ENCODE measurements at places on chromosomes 1 and 21.

GRCh38 chr1:12708396-12709090 lies 7.4 kb upstream of the AADACL3 start:
- DNase-seq = no peak

DNA sequence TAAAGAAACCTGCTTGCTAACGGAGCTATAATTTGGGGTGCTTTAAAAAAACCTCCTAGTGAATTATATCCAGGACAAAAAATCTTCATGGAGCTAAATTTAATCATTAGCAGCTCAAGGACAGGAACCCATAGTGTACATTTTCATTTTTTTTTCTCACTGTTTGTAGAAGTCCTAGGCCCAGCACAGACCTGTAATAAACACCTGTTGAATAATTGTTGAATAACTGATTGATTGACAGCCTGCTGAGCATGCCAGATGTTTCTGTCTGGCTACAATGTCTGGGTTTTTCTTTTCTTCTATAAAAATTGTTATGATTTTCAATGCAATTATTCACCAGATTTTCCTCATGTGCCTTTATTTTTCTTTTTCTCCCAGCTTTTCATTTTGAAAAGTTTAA lies 10.9 kb upstream of the GALNT2 start:
- no peak for DNase-seq

GRCh38 chr1:231544943-231545592 lies 16.6 kb downstream of the TSNAX start:
- no peak for DNase-seq

GRCh38 chr21:27741736-27742135 lies 774.8 kb upstream of the ADAMTS5 start:
- DNase-seq = no peak

DNA sequence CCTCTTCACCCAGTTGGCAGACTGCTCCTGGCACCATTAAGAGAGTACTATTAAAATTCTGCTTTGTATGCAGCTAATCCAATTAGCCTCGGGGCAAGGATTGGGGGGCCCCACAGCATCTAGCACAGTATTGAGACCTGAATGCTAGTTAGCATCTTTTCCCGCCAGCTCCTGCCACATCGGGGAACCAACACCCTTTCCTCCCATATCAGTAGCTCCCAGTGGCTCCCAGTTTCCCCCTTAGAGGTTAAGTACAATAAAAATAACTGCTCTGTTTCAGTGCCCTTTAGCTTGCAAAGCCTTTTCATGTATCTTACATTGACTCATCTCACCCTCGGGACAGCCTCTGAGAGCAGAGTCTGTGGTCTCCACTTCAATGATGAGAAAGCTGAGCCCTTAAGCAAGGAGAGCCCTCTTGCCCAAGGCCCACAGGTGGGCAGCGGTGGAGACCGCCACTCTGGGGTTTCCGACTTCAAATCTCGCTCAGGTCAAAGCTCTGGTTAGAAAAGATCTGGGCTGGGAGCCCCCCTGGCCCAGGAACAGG lies 4.2 kb upstream of the PMVK start:
- DNase-seq = no peak

GRCh38 chr1:152481869-152482664 lies 28.5 kb upstream of the LCE5A start:
- no peak for DNase-seq

DNA sequence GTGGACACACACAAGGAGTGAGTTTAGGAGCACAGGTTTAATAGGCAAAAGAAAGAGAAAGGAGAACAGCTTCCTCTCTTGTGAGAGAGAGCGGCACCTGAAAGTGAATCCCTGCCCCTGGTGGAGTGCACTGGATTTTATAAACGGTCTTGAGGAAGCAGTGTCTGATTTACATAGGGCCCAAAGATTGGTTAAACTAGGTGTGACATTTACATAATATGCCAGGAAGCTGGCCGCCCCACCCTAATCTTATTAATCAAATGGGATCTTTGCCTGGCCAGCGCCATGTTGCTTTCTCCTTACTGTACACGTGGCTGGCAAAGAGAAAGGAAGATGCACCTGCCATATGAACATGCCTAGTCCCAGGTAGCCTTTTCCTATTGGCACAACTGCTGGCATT lies 38.7 kb downstream of the CFH start:
- no peak for DNase-seq

GRCh38 chr1:118842452-118843201 lies 145.5 kb downstream of the TBX15 start:
- no peak for DNase-seq

- no peak for DNase-seq
These were observed 54.3 kb upstream of the GOLT1A start for GRCh38 chr1:204268101-204268500.

- DNase-seq = no peak
These were observed 2.5 kb downstream of the AGO4 start for GRCh38 chr1:35810096-35810881.

- DNase-seq = no peak
These were observed 210.2 kb downstream of the LRRC7 start for GRCh38 chr1:69777971-69778370.

- DNase-seq = no peak
These were observed 244.1 kb downstream of the GRIK3 start for GRCh38 chr1:36790191-36790590.

DNA sequence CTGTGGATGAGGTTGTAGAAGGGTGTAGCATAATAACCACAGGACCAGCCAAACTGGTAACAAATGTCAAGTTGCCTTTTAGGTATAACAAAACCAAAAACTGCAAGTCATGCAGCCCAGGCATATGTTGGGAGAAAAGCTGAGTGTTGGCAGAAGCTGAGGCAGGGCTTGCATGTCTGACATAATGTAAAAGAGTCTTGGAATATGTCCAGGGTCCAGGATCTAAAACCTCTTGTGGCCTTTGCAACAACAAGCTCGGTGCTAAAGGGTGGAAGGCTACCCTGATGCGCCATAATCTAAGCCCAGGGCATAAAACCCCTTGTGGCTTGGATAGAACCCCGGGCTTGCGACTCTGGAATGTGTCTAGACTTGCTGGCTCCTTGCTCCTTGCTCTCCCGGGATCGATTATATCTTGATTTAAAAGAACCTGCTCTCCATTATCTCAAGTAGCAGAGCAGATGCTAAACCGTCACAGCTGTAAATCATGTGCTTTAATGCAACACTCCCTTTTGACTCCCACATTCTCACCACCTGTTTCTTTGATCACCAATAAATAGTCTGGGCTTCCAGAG lies 26.5 kb upstream of the SLC35A3 start:
- no peak for DNase-seq

- no peak for DNase-seq
These were observed 12.3 kb upstream of the MMEL1 start for GRCh38 chr1:2645143-2645542.

- no peak for DNase-seq
These were observed 143.0 kb downstream of the KAZN start for GRCh38 chr1:14741532-14741931.

DNA sequence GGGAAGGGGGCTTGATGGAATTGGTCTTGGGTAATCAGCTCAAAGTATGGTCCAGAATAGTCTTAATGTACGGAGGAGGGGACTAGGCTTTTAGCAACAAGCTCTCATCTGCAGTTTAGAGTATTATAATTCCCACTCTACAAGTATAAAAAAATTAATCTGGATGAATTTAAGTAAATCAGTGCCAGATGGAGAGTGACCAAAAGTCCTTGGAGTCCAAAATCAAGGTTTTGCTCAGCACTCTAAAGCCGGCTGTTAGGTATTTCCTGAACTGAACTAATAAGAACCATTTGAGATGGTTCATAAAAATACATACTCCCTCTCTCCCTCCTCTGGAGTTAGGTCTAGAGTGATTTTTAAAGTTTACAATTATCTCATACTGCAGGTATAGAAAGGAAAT lies 23.7 kb downstream of the GLUL start:
- no peak for DNase-seq

- peak; percentile 25 for DNase-seq
These were observed 65.8 kb downstream of the AK5 start for GRCh38 chr1:77347646-77348045.

GRCh38 chr1:85576642-85577418 lies 3.7 kb upstream of the CCN1 start:
- DNase-seq = no peak

DNA sequence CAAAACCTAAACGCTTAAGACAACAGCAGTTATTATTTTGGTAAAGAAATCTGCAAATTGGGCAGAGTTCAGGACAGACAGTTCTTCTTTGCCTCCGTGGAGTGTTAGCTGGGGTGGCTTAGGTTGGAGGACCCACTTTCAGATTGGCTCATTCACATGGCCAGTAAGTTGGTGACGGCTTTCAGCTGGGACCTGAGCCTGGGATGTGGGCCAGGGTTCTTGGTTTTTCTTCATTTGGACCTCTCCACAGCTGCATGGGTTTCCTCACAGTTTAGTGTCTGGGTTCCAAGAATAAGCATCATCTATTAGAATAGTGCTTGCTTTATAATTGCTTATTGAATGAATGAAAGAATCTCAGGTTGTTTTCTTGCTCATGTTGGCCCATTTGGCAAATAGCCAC lies 72.2 kb downstream of the ATF6 start:
- DNase-seq = no peak

GRCh38 chr1:30384286-30385245 lies 338.8 kb downstream of the MATN1 start:
- no peak for DNase-seq

DNA sequence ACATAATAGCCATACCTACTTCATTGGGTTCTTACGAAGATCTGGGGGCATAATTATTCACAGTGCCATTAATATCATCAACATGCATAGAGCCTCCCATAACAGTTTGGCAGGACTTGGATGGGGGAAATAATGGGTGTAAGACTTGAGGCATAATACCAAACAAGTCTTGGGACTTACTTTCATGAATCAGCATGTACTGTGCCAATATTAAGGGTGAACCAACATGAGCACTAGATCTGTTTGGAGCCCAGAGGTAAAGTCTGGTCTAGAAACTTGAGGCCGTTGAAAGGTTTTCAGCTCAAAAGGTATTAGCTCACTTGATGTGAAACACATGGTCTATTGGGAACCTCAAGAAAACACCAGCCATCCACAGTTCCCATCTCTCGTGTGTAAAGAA lies 56.7 kb upstream of the ZC3H11B start:
- no peak for DNase-seq

- no peak for DNase-seq
These were observed 1.5 kb upstream of the HES2 start for GRCh38 chr1:6421266-6421665.

DNA sequence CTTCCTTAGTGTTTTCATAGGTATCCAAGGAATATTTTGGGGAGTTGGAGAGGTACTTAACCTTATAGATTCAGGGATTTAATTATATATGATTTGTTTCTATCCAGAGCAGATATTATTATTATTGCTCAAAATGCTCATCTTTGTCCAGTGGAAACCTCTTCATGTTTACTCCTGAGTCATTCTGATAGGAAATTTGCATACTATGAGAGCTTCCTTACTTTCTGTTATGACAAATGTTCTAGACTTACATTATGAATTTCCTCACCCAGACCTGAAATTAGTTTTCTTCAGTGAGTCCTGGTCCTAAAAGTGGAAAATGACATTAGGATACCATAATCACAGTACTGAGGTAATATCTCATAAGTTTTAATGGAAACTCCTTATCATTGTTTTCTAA lies 57.5 kb upstream of the PLPPR5 start:
- DNase-seq = no peak

- DNase-seq = no peak
These were observed 43.3 kb upstream of the DIRAS3 start for GRCh38 chr1:68093737-68094136.

- DNase-seq = no peak
These were observed 90.1 kb upstream of the RAVER2 start for GRCh38 chr1:64654519-64655341.

- DNase-seq = no peak
These were observed 341.3 kb downstream of the USP25 start for GRCh38 chr21:16071092-16071491.

DNA sequence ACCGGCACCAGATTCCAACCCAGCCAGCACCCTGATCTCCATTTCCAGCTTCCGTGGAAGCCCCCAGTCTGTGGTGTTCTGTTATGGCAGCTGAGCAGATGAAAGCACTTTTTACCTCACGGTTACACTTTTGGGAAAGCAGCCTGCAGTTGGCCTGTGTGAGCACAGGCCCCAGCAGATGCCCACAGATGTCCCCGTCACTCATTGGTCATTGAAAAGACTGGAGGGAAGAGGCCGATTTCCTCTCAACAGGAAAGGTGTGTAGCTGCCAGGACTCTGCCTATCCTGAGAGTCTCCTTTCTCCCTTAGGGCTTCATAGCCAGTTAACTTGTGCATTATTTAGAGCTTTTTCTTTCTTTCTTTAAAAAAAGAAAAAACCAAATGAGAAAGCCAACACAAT lies 123.0 kb downstream of the PCBP3 start:
- DNase-seq = no peak

DNA sequence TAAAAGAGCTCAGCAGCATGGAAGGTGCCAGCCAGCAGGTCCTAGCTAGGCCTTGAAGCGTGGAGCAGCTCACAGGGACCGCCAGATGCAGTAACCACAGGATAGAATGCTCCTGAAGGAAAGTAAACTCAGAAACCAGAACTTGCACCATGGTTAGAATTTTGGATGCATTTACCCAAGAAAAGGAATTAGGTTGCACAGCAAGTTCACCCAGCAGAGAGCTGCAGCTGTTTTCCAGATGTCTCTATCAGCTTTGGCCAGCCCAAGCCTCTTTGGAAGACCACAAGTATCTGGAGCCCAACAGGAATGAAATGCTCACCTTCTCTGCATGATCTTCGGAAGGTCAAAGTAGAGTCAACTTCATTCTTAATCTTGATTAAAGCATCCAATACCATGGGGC lies 21.0 kb upstream of the ATP13A2 start:
- DNase-seq = no peak

DNA sequence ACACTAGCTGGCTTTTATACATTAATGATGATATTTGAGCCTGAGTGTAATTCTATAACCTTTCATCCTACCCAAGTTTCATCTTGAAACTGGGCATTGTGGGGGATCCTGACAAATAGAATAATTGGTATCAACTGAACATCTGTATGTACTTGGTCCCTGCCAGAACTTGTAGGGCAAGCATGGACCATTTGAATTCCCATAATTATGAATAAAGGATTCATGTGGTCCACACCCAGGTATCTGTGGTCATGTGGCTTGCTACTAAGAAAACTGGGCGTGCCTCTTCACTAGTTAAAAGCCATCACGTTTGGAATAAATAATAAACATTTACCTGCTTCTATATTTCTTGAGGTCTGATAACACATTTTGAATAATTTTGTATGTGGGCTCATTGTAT lies 20.6 kb upstream of the VTCN1 start:
- no peak for DNase-seq

DNA sequence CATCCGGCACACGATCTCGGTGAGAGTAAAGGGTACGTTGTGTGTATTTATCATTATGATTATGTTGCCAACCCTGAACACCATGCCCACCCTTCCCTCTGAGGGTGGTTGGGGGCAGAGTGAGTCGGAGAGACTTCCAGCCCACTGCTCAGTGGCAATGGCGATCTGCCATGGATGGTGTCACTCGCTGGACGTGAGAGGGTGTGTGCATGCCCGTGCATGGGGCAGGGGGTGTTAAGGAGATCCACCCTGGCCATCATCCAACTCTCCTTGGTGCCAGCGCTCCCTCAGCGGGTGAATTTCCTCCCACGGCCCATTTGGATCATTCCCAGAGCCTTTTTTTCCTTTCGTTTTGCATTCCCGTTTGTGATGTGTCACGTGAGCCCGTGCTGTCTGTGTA lies 74.1 kb upstream of the CNTN2 start:
- no peak for DNase-seq
